ENCODE measurements at places on chromosomes 1 and 21.

GRCh38 chr21:27817074-27817473 is 850.2 kb upstream of the ADAMTS5 start:
- DNase-seq: no peak

- DNase-seq: no peak
Observed at GRCh38 chr1:179785031-179785431, 41.9 kb downstream of the FAM163A start.

GRCh38 chr1:234955107-234955731 is 173.4 kb downstream of the TOMM20 start:
- DNase-seq: no peak

GRCh38 chr1:149934356-149934755 is 2.3 kb downstream of the MTMR11 start:
- no peak for DNase-seq

Data from NCI-H460 (cell line).